Muscle of arm (tissue), 14 donors: ENCODE measurements at places on chromosomes 11 and 22. TPM values are rescaled to one million over a fixed set of nuclear protein-coding genes. Genes with fewer than 3 reads are reported as not detected.

NRGN gene
- polyA plus RNA-seq = 10.8 TPM

SYT13 gene
- polyA plus RNA-seq = 0.34 TPM

OR5T3 gene
- polyA plus RNA-seq = not detected

TRIM29 gene
- 0.35 TPM for polyA plus RNA-seq

CAPN5 gene
- 9.9 TPM for polyA plus RNA-seq

NCR3LG1 gene
- 0.36 TPM for polyA plus RNA-seq
